ENCODE measurements at places on chromosomes 16 and 17.

DNA sequence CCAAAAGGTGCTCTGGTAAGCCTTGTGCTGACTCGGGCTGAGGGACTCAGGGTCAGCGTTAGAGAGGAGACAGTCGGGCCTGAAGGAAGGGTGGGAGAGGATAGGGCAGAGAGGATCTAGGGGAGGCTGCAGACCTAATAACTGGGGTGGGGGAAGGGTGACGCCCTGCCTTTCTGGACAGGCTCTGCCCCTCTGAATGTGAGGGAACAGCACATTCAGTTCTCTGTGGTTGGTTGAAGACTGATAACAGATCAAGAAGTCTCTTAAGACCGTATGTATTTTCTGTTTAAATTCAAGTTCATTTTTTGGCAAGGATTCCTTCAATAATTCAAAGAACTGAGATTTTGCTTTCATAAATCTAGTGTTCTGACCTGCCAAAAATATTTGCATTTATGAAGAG lies 56.2 kb upstream of the TEKT3 start:
- DNase-seq = no peak

- DNase-seq = no peak
Measured at GRCh38 chr17:42055027-42055426, 4.6 kb upstream of the C17orf113 start.

GRCh38 chr17:69523244-69523861 lies 108.9 kb downstream of the MAP2K6 start:
- peak; percentile 75 for DNase-seq

- DNase-seq = no peak
Measured at GRCh38 chr17:34913001-34913400, 48.3 kb downstream of the CCT6B start.

DNA sequence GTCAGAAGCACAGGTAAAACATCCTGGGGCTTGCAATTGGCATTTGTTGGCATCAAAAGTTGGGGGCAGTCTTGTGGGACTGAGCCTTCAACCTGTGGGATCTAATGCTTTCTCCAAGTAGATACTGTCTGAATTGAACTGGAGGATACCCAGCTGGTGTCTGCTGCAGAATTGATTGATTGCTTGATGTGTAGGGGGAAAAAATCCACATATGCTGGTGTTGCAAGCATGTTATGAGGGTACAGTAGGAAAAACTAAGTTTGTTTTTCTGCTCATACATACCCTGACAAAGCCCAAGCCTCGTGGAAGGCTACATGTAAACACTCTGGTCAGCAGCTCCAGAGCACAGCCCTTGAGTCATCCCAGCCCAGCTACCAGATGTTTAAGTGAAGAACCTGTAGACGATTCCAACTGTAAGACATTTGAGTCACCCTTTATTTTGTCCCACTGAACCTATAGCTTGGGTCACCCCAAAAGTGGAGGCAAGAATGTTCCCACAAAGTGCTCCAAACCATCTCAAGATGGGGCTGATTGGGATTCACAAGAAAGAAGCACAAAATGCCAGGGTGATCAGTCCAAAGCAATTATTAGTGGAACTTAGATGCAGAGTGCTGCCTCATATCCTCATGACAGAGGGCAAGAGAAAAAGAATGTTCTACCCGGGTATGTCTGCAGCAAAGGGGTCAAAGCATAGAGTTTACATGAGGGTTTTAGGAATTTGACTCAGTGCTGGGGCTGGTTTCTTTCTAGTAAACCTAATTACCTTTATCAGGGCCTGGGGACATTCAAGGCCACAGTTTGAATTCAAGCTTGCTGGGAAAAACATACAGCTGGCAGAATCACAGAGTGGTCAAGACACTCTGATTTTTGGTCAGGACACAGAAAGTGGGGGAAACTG lies 9.6 kb upstream of the APPBP2 start:
- DNase-seq = no peak

GRCh38 chr17:71114911-71115668 lies 945.8 kb downstream of the KCNJ2 start:
- DNase-seq = no peak

DNA sequence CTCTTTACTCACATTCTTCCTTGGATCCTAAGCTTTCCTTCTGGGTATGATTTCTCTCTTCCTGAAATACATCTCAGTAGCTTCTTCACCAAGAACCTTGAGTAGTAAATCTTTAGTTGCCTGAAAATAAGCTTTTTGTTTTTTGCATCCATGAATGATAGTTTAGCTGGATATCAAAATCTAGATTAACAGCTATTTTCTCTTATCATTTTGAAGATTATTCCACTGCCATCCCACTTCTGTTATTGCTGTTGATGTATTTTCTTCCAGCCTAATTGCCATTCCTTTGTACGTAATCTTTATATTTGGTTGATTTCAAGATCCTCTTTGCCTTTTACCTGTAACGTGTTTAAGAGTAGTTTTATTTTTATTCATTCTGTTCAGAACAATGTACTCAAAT lies 7.6 kb upstream of the FBXO39 start:
- no peak for DNase-seq

- DNase-seq = no peak
Measured at GRCh38 chr16:88888057-88888456, 21.6 kb upstream of the PABPN1L start.

GRCh38 chr17:81513753-81514488 lies 1.3 kb upstream of the ACTG1 start:
- no peak for DNase-seq

DNA sequence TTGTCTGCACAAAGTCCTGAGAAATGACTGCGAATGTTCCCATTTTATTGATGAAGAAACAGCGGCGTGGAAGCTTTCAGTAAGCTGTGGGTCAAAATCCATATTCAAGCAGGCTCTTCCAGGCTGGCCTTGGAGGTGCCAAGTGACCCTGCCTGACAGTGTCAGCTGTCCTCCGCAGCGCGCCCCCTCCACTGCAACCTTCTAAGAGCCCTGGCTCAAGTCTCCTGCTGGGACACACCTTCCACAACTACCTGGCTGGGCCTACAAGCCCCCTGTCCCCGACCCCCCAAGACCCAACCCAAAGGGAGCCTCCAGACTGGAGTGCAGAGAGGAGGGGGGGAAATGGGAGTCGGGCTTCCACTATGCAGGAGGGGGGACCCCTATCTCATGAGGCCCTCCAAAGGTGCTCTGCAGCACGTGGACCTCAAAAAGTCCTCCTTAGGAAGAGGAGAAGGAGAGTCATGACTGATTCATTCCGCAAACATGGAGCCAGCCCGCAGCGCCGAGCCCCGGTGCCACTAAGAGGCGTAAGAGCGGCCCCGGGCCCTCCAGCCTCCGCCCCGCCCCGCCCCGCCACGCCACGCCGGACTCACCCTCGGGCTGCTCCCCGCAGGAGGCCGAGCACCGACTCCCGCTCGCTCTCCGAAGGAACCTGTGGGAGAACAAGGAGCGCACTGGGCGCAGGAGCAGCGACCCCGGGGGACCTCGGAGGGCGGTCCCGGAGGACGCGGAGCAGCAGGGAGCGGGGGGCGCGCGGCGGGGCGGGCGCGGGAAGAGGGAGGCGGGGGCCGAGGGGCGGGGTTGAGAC lies 574 bp downstream of the MPP3 start:
- no peak for DNase-seq

DNA sequence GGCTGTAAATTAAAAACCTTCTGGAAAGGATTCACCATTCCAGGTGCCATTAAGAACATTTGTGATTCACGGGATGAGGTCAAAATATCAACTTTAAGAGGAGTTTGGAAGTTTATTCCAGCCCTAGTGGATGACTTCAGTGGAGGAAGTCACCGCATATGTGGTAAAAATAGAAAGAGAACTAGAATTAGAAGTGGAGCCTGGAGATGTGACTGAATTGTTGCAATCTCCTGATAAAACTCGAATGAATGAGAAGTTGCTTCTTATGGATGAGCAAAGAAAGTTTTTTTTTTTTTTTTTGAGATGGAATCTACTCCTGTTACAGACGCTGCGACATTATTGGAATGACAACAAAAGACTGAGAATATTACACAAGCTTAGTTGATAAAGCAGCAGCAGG lies 26.7 kb downstream of the CCL4 start:
- no peak for DNase-seq

DNA sequence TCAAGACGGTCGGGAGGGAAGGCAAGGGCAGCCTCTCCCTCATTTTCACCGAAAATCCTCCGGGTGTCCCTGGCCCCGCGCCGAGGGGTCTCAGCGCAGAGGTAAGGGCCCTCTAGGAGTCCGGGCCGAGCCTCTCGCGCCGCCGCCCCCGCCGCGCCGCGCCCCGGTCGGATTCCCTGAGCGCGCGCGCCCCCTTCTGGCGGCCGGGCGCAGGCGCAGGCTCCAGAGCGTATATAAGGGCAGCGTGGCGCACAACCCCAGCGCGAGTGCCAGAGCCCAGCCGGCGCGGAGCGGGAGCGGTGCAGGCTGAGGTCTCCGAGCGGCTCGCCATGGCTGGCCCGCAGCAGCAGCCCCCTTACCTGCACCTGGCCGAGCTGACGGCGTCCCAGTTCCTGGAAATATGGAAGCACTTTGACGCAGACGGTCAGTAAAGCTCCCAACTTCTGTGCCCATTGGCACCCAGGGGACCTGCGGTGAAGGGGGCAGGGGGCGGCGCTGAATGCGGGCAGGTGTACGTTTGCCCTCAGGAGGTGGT lies at the start of gene CALB2:
Gene CALB2 (plus strand): TSS at position 260 of the 535 bp plus-strand sequence. CDS start 70 bp downstream, at position 330.
- DNase-seq = no peak

- DNase-seq = no peak
Measured at GRCh38 chr16:72371307-72372086, 199.5 kb upstream of the PMFBP1 start.

- no peak for DNase-seq
Measured at GRCh38 chr17:56521414-56522141, 71.9 kb upstream of the NOG start.

- no peak for DNase-seq
Measured at GRCh38 chr17:8910969-8911604, 43.6 kb upstream of the PIK3R6 start.

- DNase-seq = no peak
Measured at GRCh38 chr16:31055613-31056012, 18.4 kb downstream of the ZNF668 start.

GRCh38 chr17:632560-632959 lies 82.1 kb downstream of the VPS53 start:
- no peak for DNase-seq

DNA sequence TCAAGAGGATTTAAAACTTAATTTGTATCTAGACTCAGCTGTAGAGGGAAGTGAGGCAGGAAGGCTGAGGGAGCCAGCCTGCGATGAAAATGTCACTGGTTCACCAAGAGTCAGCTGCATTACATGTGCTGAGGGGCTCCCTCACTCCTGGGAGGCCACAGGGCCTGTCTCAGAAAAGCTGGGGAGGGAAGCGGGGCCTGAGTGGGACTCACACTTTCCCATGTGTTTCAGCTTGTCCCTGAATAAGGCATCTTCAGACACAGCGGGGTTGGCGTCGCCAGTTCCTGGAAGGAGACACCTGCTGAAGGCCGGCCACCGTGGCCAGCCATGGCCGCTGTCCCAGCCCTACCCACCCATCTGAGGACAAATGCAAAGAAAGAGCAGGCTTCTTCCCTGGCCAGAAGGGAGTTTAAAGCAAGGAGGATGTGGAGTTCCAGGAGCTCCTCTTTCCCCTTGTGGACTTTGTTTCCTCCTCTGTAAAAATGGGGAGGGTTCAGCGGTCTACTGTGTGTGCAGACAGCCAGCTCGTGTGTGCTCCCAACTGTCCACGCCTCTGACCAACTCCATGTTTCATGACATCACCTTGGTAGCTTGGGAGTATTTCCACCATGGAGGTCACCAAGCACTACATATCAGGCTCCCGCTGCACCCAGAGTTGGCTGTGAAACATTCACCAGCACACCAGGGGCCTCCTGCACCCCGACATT lies 19.2 kb upstream of the MRPS23 start:
- DNase-seq = no peak

DNA sequence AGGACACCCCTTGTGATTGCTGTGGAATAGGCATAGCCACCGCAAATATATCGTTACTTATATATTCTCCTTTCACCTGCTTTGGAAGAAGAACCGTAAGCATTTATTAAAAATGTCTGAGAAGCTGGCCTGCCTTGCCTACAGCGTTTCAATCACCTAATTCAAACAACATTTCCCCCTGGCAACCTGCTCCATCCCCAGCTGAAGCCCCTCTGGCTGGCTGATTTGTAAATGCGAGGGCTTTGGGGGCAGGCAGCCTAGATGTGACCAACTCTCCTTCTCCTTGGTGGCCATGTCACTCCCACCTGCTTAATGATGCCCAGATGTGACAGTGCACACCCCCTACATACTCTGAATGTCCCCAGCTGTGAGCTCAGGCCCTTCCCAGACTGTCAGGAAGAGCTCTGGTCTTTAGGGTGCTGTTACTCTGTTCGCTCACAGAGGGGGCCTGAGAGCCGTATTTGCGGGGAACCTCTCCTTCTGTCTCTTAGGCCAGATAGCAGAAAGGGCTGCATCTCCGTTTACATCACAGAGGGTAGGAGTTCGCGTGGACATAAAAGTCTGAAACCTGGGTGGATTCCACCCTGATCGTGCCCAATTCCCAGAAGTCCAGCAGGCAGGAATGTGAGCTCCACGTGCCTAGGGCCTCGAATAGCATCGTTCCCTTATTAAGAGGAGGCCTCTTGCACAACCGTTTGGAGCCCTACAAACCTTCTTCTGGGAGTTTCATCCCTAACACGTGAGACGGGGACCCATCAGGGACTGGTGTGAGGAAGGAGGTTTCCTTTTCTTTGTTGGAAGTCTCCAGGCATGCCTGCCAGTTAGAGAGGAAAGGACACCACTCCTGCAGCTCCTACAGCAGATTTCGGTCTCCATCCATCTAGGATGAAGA lies 2.4 kb upstream of the SDK2 start:
- DNase-seq = no peak

GRCh38 chr16:82625066-82625968 lies 1.5 kb upstream of the CDH13 start:
- DNase-seq = no peak

DNA sequence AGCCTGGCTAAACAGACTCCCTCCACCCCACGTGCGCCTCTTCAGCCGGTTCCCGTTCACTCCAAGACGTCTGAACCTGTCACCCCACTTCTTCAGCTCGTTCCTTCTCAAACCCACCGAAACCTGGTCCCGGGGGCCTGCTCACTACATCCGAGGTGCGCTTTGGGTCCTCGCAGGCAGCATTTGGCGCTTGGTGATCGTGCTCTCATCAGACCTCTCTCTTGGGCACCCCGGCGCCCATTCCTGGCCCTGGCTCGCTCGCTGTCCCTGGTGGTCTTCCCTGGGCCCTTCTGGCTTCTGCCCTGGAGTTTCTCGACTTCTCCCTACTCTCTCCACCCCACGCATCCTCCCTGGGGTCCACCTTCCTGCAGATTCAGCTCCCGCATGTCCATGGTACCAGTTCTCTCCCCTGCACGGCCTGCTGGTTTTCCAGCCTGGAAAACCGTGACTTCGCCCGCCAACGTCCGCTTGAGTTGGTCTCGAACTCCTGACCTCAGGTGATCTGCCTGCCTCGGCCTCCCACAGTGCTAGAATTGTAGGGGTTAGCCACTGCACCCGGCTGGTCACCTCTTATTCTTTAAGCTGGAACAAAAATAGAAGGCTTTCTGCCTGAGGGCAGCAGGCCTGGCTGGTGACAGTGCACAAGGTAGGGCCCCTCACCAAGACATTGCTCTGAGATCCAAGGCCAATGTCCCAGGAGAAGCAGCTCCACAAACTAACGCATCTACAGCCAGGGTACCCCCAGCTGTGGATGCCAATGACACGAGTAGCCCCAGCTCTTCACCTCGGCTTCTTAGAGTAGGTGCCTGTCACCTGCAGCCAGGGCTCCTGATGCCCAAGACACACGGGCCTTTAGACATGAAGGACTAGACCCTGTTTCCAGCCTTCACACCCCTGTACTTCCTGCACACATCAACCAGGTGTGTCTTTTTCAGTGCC lies 1.1 kb upstream of the MEAK7 start:
- DNase-seq = no peak
